ENCODE measurements at places on chromosomes 3 and 15.

- DNase-seq, result no peak
Observed at GRCh38 chr3:182226995-182227394, 515.3 kb downstream of the SOX2 start.

DNA sequence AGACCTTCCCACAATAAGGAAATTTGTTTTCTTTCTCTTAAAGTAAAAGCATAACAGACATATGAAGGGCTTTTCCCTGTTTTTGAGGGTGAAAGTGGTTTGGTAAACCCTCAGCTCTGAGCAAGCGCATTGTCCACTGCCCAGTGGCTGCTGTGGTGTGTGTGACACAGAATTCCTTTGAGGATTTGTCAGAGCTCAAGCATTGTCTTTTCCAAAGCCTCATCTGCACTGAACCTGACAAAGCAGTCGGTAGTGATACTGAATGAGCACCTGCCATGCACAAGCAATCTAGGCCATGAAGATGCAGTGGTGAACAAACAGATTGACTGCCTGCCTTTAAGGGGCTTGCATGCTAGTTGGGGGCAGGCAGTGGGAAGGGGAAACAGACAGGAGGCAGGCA is 128.3 kb downstream of the PLCL2 start:
- no peak for DNase-seq

DNA sequence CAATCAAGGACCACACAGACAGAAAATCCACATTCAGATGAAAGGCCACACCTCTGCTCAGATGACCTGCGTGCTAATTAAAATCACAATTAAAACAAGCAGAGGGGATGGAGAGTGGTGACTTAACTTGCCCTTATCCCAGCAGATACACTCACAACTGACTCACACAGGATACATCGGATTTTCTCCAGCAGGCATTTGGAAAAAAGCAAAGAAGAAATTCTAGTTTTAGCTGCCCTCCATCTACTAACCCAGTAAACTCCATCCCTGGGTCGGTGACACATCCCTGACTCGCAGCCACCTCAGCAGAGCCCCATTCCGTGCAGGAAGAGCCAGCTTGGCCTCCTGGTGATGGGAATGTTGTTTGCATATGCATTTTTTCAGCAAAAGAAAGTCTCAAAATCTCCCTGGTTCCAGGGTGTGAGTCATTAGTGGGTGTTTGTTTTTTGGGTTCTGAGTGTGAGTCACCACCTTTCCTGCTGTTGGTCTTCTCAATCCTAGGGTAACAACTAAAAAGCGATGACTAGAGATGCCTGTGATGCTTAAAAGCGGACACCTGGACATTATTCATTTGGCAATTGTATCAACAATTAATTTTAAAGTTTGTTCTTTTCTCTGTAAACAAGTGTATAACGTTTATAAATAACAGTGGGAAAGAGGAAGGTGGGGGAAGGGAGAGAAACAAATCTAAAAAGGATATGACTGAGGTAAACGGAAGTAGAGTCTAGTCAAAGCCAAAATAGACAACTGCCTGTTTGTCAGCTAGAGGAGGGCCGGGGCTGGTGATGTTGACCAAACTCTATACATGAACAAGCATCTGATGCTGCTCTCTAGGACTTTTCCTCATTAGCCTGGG is 49.8 kb upstream of the SLC4A7 start:
- peak; percentile 59 for DNase-seq

GRCh38 chr15:99399061-99399460 is 147.8 kb downstream of the LRRC28 start:
- DNase-seq, result no peak

All from CD4-positive, alpha-beta T cell treated with Interleukin-21 for 1 hour (primary cell).